Posterior vena cava (tissue), 2 donors: ENCODE measurements at places on chromosomes 13 and 19. TPM values are rescaled to one million over a fixed set of nuclear protein-coding genes. Genes with fewer than 3 reads are reported as not detected.

DNA sequence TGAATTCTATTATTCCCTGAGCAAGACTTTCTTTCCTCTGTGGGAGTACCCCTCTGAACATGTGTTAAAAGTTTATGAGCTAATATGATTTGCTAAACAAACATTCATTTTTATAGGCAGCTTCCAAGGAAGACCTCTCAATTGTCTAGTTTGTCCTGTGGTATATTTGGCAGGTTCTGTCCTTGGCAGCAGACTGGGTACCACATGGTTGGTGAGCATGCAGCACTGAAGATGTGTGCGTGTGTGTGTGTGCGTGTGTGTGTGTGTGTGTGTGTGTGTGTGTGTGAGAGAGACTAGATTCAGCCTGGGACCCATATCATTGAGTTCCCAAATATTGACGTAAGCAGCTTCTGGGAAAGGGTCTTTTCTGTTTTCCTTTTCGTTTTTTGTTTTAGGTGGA is 24.0 kb downstream of the FGF9 start:
- no peak for DNase-seq

- DNase-seq = no peak
Measured at GRCh38 chr13:91311491-91311890, 36.0 kb upstream of the MIR17HG start.

GRCh38 chr19:49148044-49148682 is 7.0 kb downstream of the HRC start:
- no peak for DNase-seq

GRCh38 chr13:21427741-21428140 is 31.4 kb downstream of the ZDHHC20 start:
- no peak for DNase-seq

DNA sequence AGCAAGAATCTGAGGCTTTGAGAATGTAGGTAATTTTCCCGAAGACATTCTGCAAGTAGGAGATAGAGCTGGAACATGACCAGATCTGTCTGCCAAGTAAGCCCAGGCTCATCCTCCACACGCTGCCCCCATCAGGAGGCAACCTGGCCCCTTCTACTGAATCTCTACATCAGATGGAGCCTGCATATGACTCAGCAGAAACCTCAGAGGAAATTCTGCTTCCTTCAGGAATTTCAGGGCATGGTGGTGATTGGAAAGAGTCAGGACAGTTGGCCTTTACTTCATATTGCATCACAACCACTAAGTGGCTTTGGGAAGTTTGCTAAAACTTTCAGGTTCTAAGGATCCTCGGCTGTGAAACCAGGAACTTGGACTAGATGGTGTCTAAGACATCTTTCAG is 85.2 kb downstream of the LRRC63 start:
- no peak for DNase-seq

GRCh38 chr19:2290441-2291184 is 8.6 kb upstream of the PEAK3 start:
- DNase-seq = no peak

DNA sequence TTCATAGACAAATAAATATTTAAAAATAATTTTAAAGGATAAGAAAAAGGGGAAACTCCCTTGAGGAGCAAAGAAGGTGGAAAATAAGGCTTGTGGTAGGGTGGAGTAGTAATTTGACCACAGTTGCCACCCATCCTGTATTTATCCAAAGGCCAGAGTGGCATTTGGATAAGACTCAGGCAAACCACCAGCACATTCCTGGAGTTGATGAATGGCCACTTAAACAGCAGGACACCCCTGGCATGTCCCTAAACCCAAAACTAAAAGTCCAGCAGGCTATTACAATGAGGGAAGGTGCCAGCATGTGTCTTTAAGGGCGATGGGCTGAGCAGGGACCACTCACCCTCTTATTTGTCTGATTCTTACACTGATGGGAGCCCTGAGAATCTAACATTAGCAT is 9.8 kb upstream of the FRY start:
- DNase-seq = no peak

- no peak for DNase-seq
Measured at GRCh38 chr13:98535501-98536354, 41.2 kb downstream of the STK24 start.

- no peak for DNase-seq
Measured at GRCh38 chr19:5314012-5314906, 26.4 kb downstream of the PTPRS start.

DNA sequence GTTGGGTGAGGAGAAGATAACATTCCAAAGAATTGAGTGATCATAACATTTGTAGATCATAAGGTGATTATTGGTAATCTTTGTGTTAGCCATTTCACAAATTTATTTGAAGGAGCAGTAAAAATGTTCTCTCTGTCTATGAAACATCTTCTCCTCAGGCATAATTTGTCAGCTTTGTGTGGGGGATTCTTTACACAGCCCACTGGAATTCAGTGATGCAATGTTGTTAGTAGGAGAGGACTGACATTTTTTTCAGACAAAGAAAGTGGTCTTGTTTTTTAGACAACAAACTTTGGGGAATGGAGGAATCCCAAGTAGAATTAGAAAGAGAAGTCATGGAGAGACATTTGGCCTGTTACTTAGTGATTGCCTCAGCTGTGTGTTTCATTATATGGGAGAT is 100.3 kb downstream of the ITGBL1 start:
- no peak for DNase-seq

DNA sequence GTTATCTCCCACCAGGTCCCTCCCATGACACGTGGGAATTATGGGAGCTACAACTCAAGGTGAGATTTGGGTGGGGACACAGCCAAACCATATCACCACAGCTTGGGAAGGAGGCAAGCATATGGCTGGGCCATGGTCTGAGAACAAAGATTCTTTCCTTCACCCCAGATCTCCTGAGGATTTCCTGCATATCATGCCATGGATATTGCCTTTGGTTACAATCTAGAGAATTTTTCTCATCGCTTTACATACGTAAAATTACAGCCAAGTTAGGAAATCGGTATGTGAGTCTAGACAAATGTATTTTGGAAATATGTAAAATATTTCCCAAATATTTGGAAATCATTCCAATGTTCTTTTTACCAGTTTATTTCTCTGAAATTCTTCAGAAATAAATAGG is 398.3 kb downstream of the RFC3 start:
- no peak for DNase-seq

DNA sequence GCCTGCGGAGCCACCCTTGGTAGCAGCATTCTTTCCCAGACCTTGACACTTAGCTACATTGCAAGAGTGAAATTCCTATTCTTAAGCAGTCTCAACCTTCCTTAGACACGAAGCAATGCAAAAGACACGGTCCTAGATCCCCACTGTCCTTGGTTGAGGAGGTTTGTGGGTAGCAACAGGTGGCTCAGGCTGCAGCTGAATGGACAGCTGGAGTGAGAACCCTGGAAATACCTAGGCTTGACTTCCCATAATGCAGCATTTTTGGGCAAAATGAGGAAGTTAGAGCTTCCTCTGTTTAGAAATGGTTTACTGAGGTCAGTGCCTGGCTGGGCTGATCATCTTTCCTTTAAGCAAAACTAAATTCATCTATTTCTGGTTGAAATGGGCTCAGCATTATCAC is 296.6 kb downstream of the RFC3 start:
- no peak for DNase-seq

DNA sequence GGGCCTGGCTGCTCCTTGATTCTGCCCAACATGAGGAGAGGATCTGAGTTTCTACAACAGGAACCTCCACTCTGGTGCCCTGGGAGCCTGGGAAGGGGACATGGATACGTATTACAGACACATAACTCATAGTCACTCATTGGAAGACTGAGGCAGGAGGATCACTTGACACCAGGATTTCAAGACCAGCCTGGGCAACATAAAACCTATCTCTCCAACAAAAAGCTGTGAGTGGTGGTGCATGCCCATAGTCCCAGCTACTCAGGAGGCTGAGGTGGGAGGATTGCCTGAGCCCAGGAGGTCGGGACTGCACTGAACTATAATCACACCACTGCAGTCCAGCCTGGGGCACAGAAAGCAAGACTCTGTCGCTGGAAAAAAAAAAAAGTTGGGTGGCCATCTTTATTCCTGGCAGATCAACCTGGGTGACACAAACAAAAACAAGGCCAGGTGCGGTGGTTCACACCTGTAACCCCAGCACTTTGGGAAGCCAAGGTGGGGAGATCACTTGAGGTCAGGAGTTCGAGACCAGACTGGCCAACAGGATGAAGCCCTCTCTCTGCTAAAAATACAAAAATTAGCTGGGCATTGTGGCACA is 1.1 kb upstream of the KLF1 start:
- no peak for DNase-seq

DNA sequence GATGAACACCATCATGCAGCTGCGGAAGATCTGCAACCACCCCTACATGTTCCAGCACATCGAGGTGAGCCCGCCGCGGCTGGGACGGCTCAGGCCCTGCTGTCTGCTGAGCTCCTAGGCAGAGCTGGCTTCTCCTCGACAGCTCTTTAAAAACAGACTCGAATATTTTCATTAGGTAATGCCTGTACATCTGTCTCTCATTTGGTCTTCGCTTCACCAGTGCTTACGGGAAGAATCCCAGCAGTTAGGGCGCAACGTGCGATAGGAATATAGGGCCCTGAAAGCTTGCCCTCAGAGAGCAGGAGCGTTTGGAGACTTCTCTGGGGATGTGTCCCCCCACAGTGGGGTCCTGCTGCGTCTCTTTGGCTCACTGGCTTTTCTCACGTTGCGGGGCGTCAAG is 63.8 kb upstream of the LDLR start:
- DNase-seq = no peak

- DNase-seq = no peak
Measured at GRCh38 chr19:4547303-4548237, 7.7 kb upstream of the LRG1 start.

- no peak for DNase-seq
Measured at GRCh38 chr13:94063848-94064247, 415.6 kb downstream of the DCT start.

The ZNF850 gene
- total RNA-seq = 5.1 TPM

The LPAR6 gene
- 40.1 TPM for total RNA-seq

The KBTBD7 gene
- 4.6 TPM for total RNA-seq

The ACP7 gene
- not detected for total RNA-seq

The UPF1 gene
- 56.5 TPM for total RNA-seq

The CEACAM20 gene
- not detected for total RNA-seq
